ENCODE measurements at places on chromosomes 7 and 10.

GRCh38 chr10:8544057-8544380, 489.5 kb downstream of the GATA3 start:
- no peak for DNase-seq

- no peak for DNase-seq
These were observed 181.8 kb upstream of the LRRN3 start for GRCh38 chr7:110909117-110909516.

DNA sequence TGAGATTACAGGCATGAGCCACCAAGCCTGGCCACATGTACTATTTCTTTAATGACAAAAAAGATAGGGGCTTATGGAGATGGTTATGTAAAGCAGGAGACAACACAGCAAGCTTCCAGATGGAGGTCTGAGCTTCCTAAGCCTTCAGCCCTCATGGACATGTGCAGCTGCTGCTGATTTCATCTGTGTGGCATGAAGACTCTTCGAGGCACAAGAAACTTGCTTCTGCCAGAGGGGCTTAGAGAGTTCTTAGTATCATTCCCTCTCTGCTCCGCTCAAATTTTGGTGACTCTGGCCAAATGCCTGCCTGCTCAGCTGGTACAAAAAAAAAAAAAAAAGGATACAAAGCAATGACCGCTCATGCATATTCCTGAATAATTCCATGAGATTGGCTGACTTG, 552.5 kb downstream of the TYW1 start:
- no peak for DNase-seq

GRCh38 chr7:6536262-6537260, 14.7 kb downstream of the GRID2IP start:
- DNase-seq = no peak

DNA sequence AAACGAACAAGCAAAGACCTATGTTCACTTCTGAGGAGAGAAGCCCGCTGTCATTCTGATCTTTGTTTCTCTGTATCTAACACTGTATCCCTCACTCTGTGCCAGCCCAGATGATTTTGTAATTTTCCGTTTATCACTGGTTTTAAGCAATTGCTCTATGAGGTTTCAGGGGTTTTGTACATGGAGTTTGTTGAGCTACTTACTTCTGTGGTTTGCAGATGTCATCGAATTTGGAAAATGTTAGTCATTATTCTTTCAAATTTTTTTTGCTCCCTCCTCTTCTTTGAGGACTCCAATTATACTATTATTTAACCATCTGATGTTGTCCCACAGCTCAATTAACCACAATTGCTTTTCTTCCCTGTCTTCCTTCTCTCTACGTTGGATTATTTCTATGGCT, 650.9 kb upstream of the IGFBP3 start:
- DNase-seq = no peak

- DNase-seq = no peak
These were observed 111.2 kb downstream of the NOC3L start for GRCh38 chr10:94251568-94251967.

DNA sequence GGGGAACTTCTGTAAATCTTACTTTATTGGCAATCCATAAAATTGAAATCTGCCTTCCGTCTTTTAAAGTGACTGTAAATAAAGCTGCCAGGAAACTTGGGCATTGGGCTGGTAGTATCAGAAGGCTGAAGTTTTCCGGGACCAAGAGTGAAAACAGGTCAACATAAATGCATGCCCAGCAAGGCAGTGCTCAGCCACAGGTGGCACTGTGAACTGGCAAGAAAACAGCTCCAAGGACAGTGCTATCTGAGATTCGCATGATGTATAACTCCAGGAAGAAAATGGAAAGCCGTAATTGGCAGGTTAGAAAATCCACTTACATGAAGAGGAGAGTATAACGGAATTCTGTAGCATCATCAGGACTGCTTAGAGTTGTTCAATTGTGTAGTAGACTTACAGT, 1.9 kb upstream of the INSYN2A start:
- no peak for DNase-seq

GRCh38 chr7:133650069-133650468, 397.2 kb downstream of the EXOC4 start:
- no peak for DNase-seq

GRCh38 chr10:102157224-102157623, 5.0 kb downstream of the NOLC1 start:
- no peak for DNase-seq

DNA sequence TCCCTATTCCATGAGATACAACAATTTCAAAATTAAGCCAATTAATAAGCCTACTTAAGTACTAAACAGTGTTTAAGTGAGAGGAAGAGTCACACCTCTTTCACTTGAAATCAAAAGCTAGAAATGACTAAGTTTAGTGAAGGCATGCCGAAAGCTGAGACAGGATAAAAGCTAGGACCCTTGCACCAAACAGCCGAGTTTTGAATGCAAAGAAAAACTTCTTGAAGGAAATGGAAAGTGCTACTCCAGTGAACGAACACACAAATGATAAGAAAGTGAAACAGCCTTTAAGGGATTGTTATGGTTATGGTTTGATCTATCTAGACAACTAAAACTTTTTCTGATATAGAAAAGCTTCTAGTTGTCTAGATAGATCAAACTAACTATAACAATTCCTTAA, 135.4 kb upstream of the KMT2E start:
- DNase-seq = peak; percentile 82

DNA sequence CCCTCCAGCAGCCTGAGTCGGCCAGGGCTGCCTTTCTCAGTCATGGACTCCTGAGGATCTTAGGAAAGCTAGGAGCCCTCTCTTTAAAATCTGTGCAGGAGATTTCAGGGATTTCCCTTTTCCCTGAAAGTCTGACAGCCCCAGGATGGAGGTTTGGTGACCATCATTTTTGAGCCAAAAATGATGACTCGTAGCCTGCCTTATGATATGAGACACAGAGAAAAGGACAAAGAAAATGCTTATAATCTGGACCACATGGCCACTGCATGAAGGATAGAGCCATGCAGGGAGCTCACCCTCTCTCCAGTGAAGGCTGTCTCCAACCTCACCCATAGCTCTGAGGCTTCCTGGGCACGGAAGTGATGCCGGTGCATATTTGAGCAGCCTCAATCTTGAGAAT, 106.6 kb upstream of the CHST15 start:
- no peak for DNase-seq

DNA sequence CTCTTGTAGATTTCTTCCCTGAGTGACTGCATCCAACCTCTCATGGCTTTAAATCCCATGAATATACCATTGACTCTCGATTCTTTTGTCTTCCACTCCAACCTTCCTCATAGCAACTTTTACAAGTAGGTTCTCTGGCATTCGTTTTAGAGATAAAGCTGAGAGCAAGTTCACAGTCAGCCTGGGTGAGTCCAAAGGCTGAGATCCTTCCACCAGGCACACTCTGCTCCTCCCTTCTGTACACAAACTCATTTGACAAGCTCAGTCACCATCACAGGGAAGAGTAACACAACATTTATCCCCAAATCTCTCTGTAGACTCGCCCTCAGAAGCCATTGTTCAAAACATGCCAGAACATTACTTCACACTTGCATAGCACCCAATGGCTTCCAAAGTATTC, 10.9 kb downstream of the CTTNBP2 start:
- DNase-seq = no peak

- DNase-seq = peak; percentile 92
These were observed 19.8 kb downstream of the PIK3AP1 start for GRCh38 chr10:96700374-96701099.

GRCh38 chr7:31835471-31835870, 148.5 kb downstream of the PPP1R17 start:
- no peak for DNase-seq

DNA sequence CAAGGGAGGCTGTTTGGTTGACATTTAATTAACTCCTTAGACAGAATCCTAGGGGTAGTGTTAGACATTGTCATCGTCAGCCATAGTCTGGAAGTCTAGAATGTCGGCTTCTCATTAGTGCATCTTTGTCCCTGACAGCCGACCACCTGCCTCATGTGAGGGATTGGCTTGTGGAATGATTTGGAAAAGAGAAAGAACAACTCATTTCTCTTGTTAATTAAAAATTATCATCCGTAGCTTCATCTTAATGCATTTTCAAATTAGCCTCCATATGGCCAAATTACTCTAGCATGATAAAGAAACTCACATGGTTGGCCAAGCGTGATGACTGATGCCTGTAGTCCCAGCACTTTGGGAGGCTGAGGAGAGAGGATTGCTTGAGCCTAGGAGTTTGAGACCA, 97.7 kb upstream of the PARD3 start:
- no peak for DNase-seq

DNA sequence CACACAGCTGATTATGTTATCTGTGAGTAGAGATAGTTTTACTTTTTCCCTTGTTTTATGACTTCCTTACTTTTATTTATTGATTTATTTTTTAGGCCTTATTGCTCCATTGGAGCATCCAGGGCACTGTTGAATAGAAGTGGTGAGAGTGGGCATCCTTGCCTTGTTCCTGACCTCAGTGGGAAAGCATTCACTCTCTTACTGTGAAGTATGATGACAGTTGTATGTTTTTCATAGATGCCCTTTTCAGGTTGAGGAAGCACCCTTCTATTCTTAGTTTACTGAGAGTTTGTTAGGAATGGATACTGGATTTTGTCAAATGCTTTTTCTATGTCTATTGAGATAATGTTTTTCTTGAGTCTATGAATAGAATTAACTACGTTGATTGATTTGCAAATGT, 88.6 kb downstream of the XRCC2 start:
- DNase-seq = no peak

DNA sequence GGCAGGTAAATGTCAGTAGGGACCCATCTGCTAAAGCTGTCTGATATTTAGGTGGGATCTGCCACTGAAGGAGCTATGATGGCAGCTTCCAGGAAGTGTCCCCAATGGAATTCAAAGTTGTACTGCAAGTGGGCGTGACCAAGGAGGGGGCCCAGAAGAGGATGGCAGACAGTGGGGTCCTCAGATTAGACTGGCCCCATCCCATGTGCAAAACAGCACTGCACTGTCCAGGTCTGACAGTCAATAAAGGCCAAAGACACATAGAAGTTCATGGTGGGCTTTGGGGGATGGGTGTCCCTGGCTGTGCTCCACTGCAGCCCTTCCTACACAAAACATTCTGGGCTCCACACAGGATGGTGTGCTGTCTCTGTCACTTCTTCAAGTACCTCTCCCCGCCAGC, 49.8 kb upstream of the SORCS1 start:
- DNase-seq = no peak

DNA sequence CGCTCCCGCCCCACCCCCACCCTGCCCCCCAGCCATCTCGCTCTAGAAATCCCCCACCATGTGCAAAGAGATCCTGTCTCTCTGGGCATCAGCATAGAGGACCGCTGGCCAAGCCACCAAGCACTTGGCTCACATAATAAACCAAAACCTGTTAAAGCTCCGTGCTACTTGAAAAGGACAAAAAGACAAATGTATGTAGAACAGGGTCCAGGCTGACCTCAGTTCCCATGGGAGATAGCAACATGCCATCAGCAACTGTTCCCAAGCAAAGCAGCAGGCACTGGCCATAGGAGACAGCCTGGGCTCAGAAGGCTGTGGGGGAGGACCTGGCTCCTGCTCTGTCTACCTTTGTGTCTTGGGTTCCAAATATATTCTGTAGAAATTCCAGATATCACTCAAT, 38.4 kb upstream of the GDF10 start:
- no peak for DNase-seq

DNA sequence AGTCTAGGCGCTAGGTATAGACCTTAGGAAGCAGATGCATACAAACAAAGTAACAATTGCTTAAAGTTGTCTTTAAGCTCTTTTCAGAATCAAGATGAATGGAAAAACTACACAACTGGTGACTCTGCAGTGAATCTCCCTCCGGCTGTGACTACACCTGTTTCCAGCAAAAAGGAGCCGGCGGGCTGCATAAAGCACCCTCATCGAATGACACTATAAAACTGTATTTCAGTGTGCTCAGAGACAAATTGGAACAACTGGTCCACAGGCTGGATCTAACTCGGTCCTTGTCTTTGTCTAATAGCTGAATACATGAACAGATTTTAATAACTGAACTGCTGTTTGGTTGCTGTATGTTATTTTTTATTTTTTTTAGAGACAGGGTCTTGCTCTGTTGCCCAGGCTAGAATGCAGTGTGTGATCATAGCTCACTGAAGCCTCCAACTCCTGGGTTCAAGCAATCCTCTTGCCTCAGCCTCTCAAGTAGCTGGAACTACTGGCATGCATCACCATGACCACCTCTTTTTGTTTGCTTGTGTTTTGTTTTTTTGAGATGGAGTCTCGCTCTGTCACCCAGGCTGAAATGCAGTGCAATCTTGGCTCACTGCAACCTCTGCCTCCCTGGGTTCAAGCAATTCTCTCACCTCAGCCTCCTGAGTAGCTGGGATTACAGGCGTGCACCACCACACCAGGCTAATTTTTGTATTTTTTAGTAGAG, 64.2 kb upstream of the SVIL start:
- no peak for DNase-seq

DNA sequence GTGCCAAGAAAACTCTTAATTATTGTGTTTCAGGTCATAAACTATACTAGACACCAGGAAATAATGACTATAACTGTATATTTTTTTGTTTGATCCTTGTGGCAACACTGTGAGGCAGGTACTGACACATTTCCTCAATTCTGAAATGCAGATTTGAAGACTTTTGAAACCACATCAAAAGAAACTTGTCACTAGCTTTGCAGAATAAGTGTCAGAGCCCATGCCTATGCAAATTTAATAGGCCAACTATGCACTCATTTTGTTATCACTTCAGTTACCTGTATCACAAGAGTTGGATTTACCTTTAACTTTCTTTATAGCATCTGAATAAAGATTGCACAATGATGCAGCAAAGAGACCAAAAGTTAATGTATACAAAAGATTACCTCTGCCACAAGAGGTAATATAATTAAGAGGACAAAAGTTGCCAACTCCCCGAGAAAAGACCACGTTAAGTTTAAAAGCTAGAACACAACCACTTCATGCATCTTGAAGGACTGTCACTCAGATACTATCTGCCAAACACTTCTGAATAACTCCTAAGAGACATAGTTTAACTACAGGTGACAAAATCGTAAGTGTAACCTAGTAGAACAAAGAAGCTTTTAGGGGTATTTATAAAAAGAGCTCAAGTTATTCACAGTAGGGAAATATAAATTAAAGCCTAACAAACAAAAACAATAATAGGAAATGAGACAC, 80.5 kb downstream of the ELAPOR2 start:
- DNase-seq = peak; percentile 80

DNA sequence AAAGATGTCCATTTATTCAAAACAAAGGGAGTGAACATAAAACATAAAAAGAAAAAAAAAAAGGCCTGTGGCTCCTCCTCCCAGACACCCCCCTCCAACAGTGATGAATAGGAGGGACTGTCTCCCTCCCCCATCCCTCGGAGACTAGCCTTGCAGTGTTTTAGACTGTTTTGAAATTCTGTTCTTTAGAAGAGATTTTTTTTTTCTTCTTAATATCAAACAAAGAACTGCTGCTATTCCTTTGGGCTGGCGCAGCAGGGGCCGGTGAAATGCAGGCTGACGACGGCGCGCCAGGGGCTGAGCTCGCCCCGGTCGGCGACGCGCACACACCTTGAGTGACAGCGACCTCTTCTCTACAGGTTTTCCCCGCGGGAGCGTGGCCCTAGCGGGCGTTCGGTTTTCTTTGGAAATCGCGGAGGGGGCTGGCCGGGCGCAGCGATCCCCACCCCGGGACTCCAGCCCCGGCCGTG, at the start of gene LANCL2:
Gene LANCL2, plus strand, starts transcription at position 133 of the 470 bp plus-strand sequence. CDS start 689 bp downstream, outside the sequence.
- no peak for DNase-seq

Measured in GM12865 (cell line).